ENCODE measurements at places on chromosomes 7 and 10. TPM values are rescaled to one million over a fixed set of nuclear protein-coding genes. Genes with fewer than 3 reads are reported as not detected.

Gene SH2D4B
- total RNA-seq: not detected

Gene CREB5
- total RNA-seq: 28.7 TPM

Gene ACTL6B
- total RNA-seq: not detected

Gene TYW1B
- 1.3 TPM for total RNA-seq

Gene C10orf62
- not detected for total RNA-seq

Gene ELFN1
- 1.5 TPM for total RNA-seq

Gene TMEM196
- not detected for total RNA-seq

Gene WEE2
- not detected for total RNA-seq

Gene CACUL1
- 24.3 TPM for total RNA-seq

Gene TBXAS1
- 9.0 TPM for total RNA-seq

Gene PMS2
- total RNA-seq: 15.1 TPM
